ENCODE measurements at places on chromosomes 3 and 15. TPM values are rescaled to one million over a fixed set of nuclear protein-coding genes. Genes with fewer than 3 reads are reported as not detected.
A peak's percentile ranks its signal among the peaks of the same experiment; 100 is the strongest.

P2RY1 gene
- total RNA-seq: 0.98 TPM

DNA sequence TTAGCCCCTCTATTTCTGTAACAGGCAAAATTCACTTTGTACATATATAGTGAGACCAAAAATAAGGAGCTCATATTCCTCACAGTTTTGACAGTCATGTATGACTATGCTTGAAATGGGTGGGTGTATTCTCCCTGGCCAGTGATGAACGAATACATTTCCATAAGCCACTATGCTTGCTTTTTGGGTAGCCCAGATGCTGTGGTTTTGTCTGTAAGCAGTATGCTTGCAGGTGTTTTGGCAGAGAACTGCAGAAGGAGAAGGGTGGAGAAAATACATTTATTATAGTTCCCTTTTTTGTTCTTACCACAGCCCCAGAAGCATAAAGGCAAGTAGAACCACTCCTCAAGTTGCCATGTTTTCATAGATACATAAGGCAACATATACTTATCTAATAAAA is 131.2 kb downstream of the RBMS3 start:
- H3K4me3 ChIP-seq: no peak overlapping the region
- H3K36me3 ChIP-seq: no peaks in the 10 kb centered on the region
- DNase-seq: no peak
- H3K4me1 ChIP-seq: no peaks in the 10 kb centered on the region
- no peak overlapping the region for H3K27ac ChIP-seq
- H3K27me3 ChIP-seq: no peaks in the 10 kb centered on the region

RBP2 gene
- total RNA-seq: not detected

FEZF2 gene
- not detected for total RNA-seq

DNA sequence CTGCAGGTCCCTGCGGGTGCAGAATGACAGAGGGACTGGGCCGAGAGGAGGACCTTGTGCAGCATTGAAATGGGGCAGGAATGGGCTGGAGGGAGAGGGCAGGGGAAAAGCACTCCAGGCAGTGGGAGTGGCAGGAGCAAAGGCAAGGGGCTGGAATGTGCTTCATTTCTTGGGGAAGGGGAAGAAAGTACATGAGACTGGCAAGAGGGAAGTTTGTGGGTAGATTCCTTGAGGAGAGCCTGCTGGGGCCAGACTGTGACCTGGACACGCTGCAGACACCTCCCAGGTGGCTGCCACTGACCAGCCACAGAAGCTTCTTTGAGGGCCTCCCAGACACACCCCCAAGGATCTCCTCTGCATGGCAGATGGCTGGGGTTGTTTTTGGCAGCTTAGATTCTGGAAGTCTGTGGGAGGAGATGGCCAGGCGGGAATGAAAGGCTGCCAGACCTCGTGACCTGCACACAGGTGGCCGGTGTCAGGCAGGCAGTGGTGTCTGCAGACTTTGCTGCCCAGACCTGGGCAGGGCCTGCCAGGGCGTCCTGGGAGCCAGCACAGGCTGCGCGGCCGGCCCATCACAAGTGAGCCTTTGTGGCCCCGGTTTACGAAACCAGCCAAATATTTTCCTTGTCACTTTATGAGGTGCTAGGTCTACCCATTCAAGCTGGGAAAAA is 53.1 kb downstream of the SPSB4 start:
- no peak overlapping the region for H3K4me3 ChIP-seq
- DNase-seq: peak; percentile 42
- H3K36me3 ChIP-seq: no peaks in the 10 kb centered on the region

DNA sequence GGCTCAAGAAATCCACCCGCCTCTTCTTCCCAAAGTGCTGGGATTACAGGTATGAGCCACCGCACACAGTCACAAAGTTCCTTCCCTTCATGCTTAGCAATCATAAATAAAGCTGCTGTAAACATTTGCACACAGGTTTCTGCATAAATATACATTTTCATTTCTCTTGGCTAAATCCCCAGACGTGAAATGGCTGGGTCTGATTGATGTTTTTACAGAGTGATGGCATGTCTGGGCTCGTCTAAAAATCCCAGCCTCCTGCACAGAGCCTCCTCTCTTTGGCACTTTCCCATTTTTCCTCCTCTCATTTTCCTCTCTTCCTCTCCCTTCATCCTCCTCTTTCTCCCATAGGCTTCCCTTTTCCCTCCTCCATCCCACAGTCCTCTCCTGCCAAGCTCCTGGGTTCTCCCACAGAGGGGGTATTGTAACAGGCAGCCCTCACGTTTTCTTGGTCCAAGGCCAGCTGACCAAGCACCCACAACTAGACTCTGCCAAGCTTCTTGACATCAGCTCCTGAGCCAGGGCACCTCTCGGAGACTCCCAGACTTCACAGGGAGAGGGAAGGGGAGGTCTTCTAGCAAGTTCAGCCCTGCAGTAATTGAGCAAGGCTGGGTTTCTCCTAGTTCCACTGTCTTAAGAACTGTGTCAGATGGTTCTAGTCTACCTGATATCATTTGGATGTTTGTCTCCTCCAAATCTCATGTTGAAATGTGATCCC is 10.5 kb upstream of the PLA2G4E start:
- no peak overlapping the region for H3K4me3 ChIP-seq
- H3K36me3 ChIP-seq: no peaks in the 10 kb centered on the region
- no peak for DNase-seq
- H3K27me3 ChIP-seq: peaks cover 2% of the 10 kb centered on the region
- H3K4me1 ChIP-seq: no peaks in the 10 kb centered on the region

DNA sequence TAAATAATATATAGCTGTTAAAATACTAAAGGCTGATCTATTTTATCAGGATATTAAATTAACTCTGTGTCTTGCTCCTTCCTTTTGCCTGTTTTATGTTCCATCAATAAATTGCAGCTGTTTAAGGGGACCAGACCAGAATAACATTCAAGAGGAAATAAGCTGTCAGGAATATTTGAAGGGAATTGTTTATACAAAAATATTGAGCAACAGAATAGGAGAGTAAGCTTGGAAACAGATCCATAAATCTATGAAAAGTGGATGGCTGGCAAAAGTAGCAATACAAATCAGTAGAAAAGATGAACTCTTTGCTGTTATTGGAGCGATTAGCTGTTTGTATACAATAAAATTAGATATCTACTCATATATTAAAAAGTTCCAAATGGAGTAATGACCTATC is 36.2 kb upstream of the PLSCR2 start:
- no peaks in the 10 kb centered on the region for H3K27me3 ChIP-seq
- H3K4me1 ChIP-seq: no peaks in the 10 kb centered on the region
- H3K27ac ChIP-seq: peak overlapping the region; percentile 68
- no peaks in the 10 kb centered on the region for H3K36me3 ChIP-seq

FANCD2OS gene
- total RNA-seq: not detected

CLEC3B gene
- total RNA-seq: 18.3 TPM

STRC gene
- total RNA-seq: 0.64 TPM

GRCh38 chr3:171064461-171064860 is 37.9 kb upstream of the SLC2A2 start:
- H3K4me1 ChIP-seq: no peaks in the 10 kb centered on the region
- no peaks in the 10 kb centered on the region for H3K36me3 ChIP-seq
- no peak overlapping the region for H3K4me3 ChIP-seq
- H3K27ac ChIP-seq: no peak overlapping the region
- H3K27me3 ChIP-seq: no peaks in the 10 kb centered on the region

- no peaks in the 10 kb centered on the region for H3K4me1 ChIP-seq
- H3K27me3 ChIP-seq: no peaks in the 10 kb centered on the region
- no peak overlapping the region for H3K27ac ChIP-seq
- H3K4me3 ChIP-seq: no peak overlapping the region
- no peak for DNase-seq
These were observed 3.7 kb downstream of the TRAK1 start for GRCh38 chr3:42094691-42095391.

DNA sequence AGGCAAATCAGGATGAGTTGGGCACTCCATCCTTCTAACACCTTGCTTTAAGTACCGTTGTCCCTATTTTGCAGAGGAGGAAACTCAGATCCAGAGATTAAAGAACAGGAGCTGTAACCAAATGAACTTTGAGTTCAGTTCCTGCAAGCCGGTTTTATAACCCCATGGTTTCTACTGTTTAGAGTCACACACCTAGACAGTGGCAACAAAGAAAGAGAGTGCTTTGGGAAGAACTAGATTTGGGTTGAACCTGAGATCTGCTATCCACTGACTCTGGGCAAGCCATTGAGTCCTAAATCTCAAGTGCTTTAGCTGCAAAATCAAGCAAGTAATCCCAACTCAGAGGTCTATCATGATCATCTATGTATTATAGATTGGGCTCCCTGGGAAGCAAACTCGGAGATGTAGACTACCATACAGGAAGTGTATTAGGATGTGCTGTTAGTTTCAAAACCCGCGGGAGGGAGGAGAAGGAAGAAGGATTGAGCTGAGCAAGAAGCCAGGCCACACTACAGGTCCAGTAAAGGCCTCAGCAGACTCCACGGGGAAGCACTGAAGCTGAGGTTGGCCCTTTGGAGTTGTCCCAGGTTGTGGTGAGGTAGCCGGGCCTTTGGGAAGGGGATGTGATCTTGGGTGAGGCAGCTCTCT is 42.2 kb downstream of the SRGAP3 start:
- H3K27me3 ChIP-seq: no peaks in the 10 kb centered on the region
- H3K36me3 ChIP-seq: no peaks in the 10 kb centered on the region
- no peak overlapping the region for H3K4me3 ChIP-seq
- DNase-seq: no peak
- no peak overlapping the region for H3K27ac ChIP-seq
- H3K4me1 ChIP-seq: no peaks in the 10 kb centered on the region

- no peaks in the 10 kb centered on the region for H3K36me3 ChIP-seq
- no peaks in the 10 kb centered on the region for H3K27me3 ChIP-seq
- no peak for DNase-seq
These were observed 200.8 kb upstream of the SLCO3A1 start for GRCh38 chr15:91652610-91653207.

DNA sequence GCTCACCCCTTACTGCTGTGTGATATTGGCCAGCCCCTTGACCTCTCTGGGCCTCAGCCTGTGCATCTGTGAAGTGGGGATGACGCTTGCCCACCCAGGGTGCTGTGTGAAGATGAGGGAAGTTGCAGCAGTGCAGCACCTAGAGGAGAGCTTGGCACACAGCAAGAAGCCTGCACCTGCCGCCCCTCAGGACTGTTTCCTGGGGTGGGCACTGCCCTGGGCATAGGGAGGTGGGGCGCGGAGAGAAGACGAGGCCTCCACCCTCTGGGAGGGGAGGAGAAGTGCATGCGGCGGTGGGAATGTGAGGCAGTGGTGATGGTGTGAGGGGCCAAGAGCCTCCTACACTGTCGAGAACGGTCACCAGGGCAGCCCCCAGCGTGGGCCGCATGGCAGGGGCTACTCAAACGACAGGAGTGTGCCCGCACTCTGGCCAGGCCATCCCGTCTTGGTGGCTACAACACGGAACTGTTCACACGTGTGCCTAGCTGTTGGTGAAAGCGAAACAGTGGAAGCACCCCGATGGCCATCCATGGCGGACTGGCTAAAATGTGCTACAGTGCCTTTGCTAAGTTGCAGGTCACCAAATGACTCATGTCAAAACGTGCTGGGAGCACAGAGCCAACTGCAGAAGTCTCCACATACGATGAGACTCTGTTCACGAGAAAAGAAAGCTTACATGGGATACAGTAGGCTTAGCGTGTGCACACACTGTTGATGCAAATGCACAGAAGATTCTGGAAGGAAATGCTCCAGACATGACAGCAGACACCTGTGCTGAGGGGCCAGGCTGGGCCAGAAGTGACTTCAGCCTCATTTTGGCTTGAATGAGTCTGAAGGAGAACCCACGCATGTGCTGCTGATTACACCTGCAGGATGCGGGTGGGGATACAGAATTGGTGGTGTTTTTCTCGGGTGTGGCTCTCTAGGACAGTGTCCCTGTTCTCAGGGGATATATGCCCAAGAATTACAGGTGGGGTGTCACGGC is 40.4 kb upstream of the IQSEC1 start:
- no peaks in the 10 kb centered on the region for H3K4me1 ChIP-seq
- no peak for DNase-seq
- H3K27me3 ChIP-seq: no peaks in the 10 kb centered on the region
- H3K27ac ChIP-seq: no peak overlapping the region
- H3K36me3 ChIP-seq: no peaks in the 10 kb centered on the region
- no peak overlapping the region for H3K4me3 ChIP-seq

DNA sequence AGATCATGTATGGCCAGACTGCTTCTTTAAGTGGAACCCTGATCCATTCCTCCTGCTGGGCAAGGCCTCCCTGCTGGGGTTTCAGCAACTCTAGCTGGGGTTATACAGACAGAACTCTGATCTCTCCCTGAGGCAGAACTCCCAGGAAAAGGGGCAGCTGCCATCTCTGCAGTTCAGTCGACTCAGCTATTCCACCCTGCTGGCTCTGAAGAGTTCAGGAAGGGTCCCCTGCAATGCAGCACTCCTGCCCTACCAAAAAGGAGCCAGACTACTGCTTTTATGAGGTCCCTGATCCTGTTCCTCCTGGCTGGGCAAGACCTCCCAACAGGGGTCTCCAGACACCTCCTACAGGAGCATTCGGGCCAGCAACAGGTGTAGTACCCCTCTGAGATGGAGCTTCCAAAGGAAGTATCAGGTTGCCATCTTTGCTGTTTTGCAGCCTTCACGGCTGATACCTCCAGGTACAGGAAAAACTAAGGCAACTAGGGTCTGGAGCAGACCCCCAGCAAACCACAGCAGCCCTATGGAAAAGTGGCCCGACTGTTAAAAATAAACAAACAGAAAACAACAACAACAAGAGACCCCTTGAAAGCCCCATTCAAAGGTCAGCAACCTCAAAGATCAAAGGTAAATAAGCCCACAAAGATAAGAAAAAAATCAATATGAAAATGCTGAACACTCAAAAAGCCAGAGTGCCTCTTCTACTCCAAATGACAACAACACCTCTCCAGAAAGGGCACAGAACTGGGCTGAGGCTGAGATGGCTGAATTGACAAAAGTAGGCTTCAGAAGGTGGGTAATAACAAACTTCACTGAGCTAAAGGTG is 14.2 kb upstream of the CP start:
- no peak for DNase-seq
- no peaks in the 10 kb centered on the region for H3K36me3 ChIP-seq
- no peaks in the 10 kb centered on the region for H3K4me1 ChIP-seq
- no peak overlapping the region for H3K27ac ChIP-seq

DNA sequence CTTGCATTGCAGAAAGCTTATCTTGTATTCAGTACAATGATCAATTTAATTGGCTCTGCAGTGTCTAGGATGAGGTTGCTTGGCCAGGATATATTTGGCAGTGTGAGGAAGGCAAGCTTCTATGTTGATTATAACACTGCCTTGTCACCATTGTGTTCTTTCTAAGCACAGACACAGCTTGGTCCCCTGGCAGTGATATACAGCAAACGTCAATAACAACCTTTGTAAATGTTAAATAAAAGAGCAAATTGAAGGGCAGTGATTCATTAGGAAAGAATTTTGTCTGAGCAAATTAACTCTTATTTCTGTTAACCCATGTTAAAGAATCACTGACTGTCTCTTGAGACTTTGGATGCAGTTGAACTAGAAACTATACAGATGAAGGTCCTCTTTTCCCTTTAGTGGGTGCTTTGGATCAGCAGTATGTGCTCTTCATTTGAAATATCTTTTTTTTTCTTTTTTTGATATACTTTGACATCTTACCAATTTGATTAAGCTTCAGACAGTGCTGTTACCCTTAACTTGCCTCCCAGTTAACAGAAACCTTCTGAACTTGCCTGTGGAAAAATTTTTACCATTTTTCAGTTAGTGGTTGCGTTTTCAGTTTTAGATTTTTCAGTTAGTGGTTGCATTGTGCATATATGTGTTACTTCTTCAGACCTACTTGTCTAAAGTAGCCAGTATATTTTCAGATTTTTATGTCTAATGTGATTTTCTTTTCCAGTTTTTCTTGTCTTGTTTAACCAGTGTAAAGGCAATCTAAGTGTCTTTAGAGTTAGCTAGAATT is 199.8 kb downstream of the TCF12 start:
- H3K4me3 ChIP-seq: no peak overlapping the region
- no peaks in the 10 kb centered on the region for H3K4me1 ChIP-seq
- DNase-seq: no peak
- H3K36me3 ChIP-seq: no peaks in the 10 kb centered on the region
- no peaks in the 10 kb centered on the region for H3K27me3 ChIP-seq
- no peak overlapping the region for H3K27ac ChIP-seq

All from breast epithelium (tissue), 4 donors.